ENCODE measurements at places on chromosomes 5 and 9. TPM values are rescaled to one million over a fixed set of nuclear protein-coding genes. Genes with fewer than 3 reads are reported as not detected.

Gene ARID3C
- not detected for total RNA-seq

Gene F2RL2
- total RNA-seq = not detected

Gene BARHL1
- total RNA-seq = not detected

Gene ROPN1L
- 0.47 TPM for total RNA-seq

Gene TMEM174
- not detected for total RNA-seq

Gene CACFD1
- total RNA-seq = 2.6 TPM

Gene ALDH1A1
- total RNA-seq = 1.2 TPM

Gene CAPSL
- not detected for total RNA-seq

Gene RAB14
- total RNA-seq = 68.1 TPM

Gene TNFSF15
- 0.11 TPM for total RNA-seq

Gene CAMK4
- 243 TPM for total RNA-seq

Gene NHP2
- total RNA-seq = 69.5 TPM

Gene ANKRD18A
- 9.7 TPM for total RNA-seq

Gene FNIP1
- 34.9 TPM for total RNA-seq

Gene PCDHA1
- total RNA-seq = not detected
